Esophagus squamous epithelium (tissue), 5 donors: ENCODE measurements at places on chromosomes 5 and 9.

GRCh38 chr5:1552521-1553255 lies 28.9 kb upstream of the LPCAT1 start:
- DNase-seq, result no peak

DNA sequence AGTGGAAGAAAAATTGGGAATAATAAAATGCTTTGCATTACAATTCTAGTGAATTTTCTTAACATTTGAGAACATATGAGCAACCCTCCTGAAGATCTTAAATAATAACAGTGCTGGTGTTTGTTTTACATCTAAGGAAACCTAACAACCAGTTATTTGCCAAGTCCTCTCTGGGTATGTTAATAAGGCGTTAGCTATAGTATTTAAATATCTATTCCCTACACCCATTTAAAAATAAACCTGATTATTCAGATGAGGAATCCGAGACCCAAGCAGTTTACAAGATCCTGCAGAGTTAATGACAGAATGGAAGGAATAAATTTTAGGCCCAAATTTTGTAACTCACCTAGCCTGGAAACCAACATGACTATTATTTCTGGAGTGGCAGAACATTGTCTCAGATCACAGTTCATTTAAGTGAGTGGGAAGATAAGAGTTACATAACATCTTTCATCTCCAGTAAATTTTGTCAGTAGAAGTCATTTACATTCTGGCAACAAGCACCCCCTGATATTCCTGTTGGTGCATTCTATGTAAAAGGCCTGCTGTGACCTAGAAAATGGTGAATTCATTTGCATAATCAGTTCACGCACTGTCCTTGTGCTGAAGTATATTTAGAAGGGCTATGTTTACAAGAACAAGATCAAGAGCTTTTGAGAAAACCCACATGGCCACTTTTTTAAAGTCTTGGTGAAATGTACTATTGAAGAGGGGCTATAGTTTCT lies 148.2 kb downstream of the COX7C start:
- DNase-seq, result no peak

GRCh38 chr5:177336112-177336511 lies 15.4 kb downstream of the LMAN2 start:
- no peak for DNase-seq

- no peak for DNase-seq
These were observed 795 bp upstream of the ASS1 start for GRCh38 chr9:130443840-130444492.

DNA sequence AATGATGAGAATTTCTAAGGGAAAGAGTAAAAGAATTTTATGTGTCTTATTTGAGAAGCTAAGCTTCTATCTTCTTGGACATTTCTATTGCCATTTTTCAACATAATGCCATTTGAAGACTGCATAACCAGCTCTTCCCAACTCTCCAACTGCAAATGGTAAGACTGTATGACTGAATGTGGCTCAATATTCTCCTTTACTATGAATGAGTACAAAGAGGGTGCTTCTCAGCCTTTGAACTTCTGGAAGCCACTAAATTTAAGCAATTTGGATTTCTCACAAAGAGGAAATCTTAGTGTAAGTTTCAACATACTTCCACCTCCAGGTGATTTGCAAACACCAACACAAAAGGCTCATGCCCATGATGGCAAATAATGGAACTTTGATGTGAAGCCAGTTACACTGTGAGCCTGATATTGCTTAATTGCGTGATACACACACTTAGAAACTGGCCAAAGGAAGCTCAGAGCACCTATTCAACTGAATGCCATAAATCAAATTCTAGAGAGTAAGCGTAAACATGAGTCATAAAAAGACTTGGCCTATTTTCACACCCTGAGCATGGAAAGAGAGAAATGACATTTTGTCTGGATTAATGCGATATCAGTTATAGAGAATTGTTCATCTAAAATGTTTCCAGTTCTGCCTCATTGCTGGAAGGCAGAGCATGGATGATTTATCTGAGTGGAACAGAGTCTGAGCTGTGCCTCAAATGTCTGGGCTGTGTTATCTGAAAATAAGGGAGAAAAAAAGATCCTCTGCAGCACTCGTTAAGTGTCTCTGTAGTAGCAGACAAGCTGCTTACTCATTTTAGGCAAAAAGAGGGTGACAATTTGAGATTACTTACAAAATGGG lies 145.3 kb downstream of the PLK2 start:
- DNase-seq, result no peak

DNA sequence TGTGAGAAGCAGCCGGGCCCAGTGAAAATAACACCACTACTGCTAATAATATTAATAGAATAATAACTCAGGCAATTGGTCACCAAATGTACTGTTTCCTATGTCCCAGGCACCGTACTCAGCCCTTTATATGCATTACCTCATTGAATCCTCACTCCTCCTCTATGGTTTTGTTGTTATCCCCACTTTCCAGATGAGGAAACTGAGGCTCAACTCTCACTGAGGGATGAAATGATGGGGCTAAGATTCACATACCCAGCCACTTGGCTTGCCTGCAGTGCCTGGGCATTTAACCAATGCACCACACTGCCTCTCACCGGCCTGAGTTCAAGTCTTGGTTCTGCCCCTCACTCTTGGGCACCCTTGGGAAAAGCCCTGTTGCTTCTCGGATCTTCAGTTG lies 34.1 kb downstream of the WHRN start:
- DNase-seq, result no peak

- DNase-seq, result no peak
These were observed 31.8 kb upstream of the RAPGEF1 start for GRCh38 chr9:131771646-131772045.

- DNase-seq, result no peak
These were observed 65.3 kb downstream of the OLFM1 start for GRCh38 chr9:135152614-135153334.

DNA sequence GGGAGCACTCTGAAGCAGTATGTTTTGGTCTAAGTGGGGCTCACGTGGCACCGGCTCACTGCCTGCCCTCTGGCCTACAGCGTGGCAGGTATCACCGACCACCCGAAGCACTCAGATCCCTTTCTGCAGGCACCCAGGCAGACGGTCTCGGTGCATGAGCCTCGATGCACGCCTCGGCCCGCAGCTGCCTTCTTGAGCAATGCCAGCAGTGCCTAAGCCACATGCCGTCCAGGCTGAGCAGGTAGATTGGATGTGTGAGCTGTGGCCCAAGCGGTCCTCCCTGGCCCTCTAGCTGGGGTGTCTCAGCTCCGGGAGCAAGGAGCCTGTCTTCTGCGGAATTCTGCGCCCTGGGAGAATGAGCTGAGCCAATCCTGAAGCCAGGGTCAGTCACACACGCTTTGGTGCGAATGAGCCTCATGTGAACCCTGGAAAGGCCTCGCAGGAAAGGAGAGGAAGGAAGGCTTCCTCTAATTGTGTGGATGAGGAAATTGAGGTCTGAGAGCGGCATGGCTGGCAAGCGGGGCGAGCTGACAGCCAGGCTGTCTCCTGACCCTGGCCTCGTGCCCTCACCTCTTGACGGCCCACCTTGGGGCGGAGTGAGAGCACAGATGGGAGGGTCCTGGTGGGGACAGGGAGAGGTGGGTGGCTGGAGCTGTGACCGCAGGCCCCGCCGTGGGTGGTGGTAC lies 14.4 kb downstream of the RXRA start:
- no peak for DNase-seq

GRCh38 chr5:150159741-150160179 lies 4.1 kb upstream of the PDGFRB start:
- DNase-seq, result no peak

- no peak for DNase-seq
These were observed 232.8 kb downstream of the MAN2A1 start for GRCh38 chr5:109922381-109922995.

DNA sequence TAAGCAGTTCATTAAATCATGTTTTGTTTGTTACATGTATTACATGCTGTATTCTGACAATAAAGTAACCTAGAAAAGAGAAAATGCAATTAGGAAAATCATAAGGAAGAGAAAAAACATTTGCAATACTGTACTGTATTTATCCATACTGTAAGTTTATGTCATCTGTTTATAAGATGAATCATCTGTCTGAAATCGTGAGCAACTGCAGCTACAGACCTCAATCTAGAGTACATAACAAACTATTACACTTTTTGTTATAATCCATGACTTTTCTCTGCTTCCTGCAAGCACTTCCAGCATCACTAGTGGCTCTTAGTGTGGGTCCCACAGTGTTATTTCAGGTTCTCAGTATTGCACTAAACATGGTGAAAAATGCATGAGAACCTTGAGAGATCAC lies 144.4 kb upstream of the NR4A3 start:
- DNase-seq, result no peak

DNA sequence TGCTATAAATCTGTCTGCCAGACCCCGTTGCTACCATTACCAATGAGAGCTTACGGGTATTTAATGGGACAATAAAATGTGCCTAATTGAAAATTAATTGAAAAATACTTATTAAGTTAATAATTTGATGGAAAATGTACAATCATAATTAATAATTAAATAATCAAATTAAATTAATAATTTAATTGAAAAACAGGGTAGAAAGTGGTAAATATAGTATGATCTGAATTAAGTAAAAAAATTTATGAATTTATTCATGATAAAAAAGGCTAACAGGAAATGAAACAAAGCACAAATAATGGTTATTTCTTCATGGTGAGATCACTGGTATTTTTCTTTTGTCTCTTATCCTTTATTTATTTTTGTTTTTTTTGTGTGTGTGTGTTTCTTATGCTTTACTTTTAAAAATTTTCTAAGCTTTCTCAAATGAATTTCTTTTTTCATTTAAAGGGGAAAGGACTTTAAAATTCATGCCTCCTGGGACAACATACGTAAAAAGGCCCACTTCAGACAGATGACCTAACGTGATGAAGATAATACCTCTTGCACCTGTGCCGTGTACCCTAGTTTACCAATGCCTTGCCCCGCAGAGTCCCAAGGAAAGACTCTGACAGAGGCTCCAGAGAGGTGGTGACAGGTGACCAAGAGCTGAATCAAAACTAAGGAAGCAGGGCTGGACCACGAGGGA lies 24.0 kb upstream of the RXRA start:
- DNase-seq, result no peak

- DNase-seq, result no peak
These were observed 35.0 kb upstream of the PDCL start for GRCh38 chr9:122863407-122863806.

DNA sequence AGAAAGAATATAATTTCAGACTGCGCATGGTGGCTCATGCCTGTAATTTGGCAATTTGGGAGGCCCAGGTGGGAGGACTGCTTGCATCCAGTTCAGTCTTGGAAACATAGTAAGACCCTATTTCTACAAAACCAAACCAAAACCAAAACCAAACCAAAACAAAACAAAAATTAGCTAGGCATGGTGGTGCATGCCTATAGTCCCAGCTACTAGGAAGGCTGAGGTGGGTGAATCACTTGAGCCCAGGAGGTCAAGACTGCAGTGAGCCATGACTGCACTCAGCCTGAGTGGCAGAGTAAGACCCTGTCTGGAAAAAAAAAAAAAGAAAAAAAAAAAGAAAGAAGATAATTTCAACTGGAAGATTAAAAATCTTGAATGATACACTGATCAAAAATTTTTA lies 137.0 kb upstream of the ACOT12 start:
- DNase-seq, result no peak

DNA sequence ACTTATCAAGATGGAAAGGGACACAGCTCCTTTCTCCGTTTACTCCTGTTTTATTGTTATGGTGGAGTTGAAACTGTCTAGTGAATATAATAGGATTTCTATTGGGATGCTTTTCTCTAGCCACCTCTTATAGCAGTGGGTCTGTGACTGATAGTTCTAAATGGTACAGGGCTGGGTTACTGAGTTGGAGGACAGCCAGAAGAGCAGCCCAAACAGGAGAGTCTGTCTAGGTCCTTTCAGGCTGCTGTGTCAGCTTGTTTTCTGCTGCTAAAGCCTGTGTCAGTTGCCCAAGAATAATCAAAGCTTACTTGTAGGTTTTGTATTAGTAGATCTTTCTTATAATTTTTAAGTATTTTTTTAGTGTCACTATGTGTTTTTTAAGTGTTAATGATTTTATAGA lies 356.0 kb upstream of the SEMA6A start:
- no peak for DNase-seq

DNA sequence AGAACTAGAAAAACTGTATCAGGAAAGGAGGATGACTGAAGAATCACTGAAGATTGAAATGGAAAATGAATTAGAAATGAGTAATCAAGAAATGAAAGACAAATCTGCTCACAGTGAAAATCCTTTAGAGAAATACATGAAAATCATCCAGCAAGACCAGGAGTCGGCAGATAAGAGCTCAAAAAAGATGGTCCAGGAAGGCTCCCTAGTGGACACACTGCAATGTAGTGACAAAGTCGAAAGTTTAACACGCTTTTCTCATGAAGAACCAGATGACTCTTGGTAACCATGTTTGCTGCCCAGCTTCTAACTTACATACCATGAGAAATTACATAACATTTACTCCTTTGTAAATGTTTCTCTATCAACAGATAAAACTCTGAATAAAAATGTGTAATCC lies 37.1 kb downstream of the CPLANE1 start:
- no peak for DNase-seq

DNA sequence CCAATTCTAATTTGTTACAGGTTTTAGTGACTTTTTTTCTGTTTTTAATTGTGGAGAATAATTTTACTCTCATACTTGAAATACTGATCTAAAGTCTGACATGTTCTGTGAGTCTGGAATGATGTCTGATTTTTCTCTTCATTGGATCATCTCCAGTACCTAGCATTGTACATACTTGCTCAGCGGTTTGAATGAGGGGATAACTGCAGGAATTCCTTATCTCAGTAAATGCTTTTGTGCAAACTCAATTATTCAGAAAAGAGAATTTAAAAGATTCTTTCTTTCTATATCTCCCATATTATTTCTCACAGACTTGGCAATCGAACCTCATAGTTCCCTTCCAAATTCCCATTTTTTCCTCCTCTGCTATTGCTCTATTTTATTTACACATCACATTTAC lies 397.9 kb upstream of the SGCD start:
- DNase-seq, result no peak

- DNase-seq, result no peak
These were observed 10.8 kb downstream of the REEP2 start for GRCh38 chr5:138449501-138450239.

DNA sequence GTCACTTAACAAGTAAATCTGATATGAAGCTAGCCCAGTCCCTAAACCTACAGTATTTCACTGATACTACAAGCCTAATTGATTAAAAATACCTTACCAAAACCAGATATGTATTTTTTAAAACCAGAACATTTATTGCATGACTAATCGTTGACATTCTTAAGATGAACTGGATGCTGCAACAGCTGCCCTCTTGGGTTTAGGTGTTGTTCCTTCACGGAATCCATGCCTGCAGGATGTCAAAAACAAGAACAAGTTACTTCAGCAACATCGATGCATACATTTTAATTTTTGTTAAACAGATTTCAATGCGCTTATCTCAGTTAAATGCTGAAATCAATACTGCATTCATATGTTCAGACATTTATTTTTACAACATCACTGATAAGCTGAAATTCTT lies 2.7 kb downstream of the RPL37 start:
- no peak for DNase-seq
